ENCODE measurements at places on chromosomes 2 and 18. TPM values are rescaled to one million over a fixed set of nuclear protein-coding genes. Genes with fewer than 3 reads are reported as not detected.

DNA sequence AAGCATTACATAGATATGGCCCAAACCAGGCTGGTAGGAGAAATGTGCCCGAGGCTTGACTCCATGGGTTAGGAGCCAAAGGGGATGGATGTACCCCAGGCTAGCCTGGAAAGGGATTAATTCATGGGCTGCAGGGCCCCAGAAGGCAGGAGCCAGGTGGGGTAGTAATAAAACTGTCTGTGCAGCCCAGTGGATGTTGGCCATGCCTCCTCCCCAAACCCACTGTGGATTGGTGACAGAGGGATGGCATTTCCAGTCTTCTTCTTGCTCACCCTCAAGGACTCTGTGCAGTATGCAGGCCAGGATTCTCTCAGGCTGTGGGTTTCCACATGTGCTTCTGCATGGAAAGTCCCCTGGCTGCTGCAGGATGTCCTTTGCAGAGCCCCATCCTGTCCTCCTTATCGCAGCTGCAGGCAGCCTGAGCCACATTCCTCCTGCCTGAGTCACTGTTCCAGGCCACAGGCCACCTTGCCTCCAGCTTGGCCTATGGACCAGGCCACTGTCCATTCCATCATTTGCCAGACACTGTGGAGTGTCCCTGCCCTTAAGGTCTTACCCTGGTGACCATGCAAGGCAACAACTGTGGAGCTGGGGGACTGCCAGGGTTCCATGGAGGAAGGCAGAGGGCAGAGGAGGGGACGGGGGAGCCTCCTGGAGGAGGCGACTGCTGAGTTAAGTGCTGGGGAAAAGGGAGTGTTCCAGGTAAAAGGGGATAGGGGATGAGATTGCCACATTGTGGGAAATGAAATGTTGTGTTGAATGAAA lies 38.9 kb downstream of the INO80C start:
- no peak for DNase-seq
- no peak overlapping the region for H3K27ac ChIP-seq
- H3K36me3 ChIP-seq = peaks cover 2% of the 10 kb centered on the region
- H3K4me3 ChIP-seq = no peak overlapping the region
- no peaks in the 10 kb centered on the region for H3K27me3 ChIP-seq
- no peaks in the 10 kb centered on the region for H3K4me1 ChIP-seq

DNA sequence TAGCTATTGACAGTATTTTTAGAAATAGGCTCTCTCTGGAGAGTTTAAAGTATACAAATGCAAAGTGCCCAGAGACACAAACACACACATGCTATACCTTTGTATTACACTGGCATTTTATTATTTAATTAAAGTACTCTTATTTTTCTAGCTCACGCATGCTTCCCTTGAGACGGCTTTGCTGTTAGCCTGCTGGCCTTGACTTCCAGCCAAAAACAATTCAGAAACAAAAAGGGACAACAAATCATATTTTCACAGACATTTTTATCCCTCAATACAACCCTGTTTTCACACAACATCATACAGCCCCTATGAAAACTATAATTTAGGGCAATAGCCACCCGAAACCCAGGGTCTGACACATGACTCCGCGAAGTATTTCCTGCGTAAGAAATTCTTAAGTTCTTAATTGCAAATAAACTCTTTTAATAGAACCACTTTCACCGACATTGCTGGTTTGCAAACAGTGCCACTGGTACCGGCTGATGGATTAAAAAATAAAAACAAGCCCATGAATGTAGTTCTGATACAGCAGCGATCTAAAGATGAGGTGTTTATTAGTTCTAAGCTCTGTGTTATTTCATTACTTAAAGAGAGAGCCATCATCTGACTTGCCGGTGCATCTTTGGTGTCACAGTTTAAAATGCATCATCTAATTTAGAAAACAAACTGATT lies 185.1 kb downstream of the TCF4 start:
- peak overlapping the region; percentile 79 for H3K27ac ChIP-seq
- H3K4me1 ChIP-seq = peaks cover 69% of the 10 kb centered on the region
- H3K4me3 ChIP-seq = no peak overlapping the region
- H3K27me3 ChIP-seq = no peaks in the 10 kb centered on the region

Gene DTNA
- total RNA-seq = 13.3 TPM

GRCh38 chr2:231124838-231125568 lies at the start of gene HTR2B:
TSS of gene HTR2B (minus strand) at chr2:231125042. CDS start at chr2:231123764, 1,278 bp downstream.
- H3K36me3 ChIP-seq = no peaks in the 10 kb centered on the region
- no peak within 1 kb of the TSS for H3K27ac ChIP-seq
- no peak within 1 kb of the TSS for H3K4me3 ChIP-seq
- H3K27me3 ChIP-seq = no peaks in the 10 kb centered on the region
- H3K4me1 ChIP-seq = peaks cover 18% of the 10 kb centered on the region

Gene PSTPIP2
- 7.1 TPM for total RNA-seq

GRCh38 chr2:57429831-57430230 lies 616.8 kb upstream of the VRK2 start:
- no peaks in the 10 kb centered on the region for H3K36me3 ChIP-seq
- H3K4me1 ChIP-seq = no peaks in the 10 kb centered on the region
- no peaks in the 10 kb centered on the region for H3K27me3 ChIP-seq
- H3K27ac ChIP-seq = no peak overlapping the region

Gene BMP10
- not detected for total RNA-seq

GRCh38 chr18:74785632-74786031 lies 188.0 kb downstream of the ZNF407 start:
- H3K4me3 ChIP-seq = no peak overlapping the region
- H3K27ac ChIP-seq = no peak overlapping the region
- no peaks in the 10 kb centered on the region for H3K36me3 ChIP-seq
- no peak for DNase-seq

All from neural crest cell (in vitro differentiated cells).